ENCODE measurements at places on chromosomes 6 and 20. TPM values are rescaled to one million over a fixed set of nuclear protein-coding genes. Genes with fewer than 3 reads are reported as not detected.

Gene CCDC167
- 16.5 TPM for total RNA-seq

Gene ADGRG6
- 0.37 TPM for total RNA-seq

Gene GCNT2
- not detected for total RNA-seq

Gene TRIM10
- total RNA-seq = not detected

Gene CALHM4
- not detected for total RNA-seq

Gene DCDC2
- under 0.01 TPM for total RNA-seq

Gene GUCA1A
- not detected for total RNA-seq

Gene BCKDHB
- 9.9 TPM for total RNA-seq

Gene NKAIN4
- not detected for total RNA-seq

Gene IYD
- total RNA-seq = under 0.01 TPM

Gene MCCD1
- not detected for total RNA-seq

Gene TOX2
- total RNA-seq = 2.0 TPM

Gene ZNF831
- total RNA-seq = not detected

Data from subcutaneous preadipocyte (primary cell).